Gastrocnemius medialis (tissue), 4 donors: ENCODE measurements at places on chromosomes 6 and 20. TPM values are rescaled to one million over a fixed set of nuclear protein-coding genes. Genes with fewer than 3 reads are reported as not detected.

GRCh38 chr20:15603978-15604805 is 969.1 kb downstream of the KIF16B start:
- no peak for DNase-seq

DNA sequence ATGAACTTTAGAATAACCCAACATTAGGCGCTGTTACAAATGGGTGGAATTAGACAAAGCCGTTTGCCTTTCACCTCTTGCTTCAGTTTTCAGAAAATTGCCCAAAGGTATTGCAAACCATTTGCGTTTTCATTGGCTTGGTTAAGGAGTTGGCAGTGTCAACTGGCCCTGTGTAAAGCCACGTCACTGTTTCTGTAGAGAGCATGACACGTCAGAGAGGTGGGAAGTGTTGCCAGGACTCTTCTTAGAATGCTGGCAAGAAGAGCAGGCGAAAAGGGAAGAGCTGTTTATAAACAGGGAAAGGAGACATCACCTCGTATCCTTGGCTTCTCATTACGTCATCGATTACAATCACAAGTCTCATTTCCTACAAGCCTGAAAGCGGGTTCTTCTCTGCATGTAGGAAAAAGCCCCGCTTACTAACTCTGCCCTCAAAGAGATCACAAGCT is 4.2 kb upstream of the IRF4 start:
- DNase-seq, result no peak

GJA10 gene
- not detected for total RNA-seq

CCN6 gene
- not detected for total RNA-seq

PI16 gene
- 2.1 TPM for total RNA-seq

DNA sequence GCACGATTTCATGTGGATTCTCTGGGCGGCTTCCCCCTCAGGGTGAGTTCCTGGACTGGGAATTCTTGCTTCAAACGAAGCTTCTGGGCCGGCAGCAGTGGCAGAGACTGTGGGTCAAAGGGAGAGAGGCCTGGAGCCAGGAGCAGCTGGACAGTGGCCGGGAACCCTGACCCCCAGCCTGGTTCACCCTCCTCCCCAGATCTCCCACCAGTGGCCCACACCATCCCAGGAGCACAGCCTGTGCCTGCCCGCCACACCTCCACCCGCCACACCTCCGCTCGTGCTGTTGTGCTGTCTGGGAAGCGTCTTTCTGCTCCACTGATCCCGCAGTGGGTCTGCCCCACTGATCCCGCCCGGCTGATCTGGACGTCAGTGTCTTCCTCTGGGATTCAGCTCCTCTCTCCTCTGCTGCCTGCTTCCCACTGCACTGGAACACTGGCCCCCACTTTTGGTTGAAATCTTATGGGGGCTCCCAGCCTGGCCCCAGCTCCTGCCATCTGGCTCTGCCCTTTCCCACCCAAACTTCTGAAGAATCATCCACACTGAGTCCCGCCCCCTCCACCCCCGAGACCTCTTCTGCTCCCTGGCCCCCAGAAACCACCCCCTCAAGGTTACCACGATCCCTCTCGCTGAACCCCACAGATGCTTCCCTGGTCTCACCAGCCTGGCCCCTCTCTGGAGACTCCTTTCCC is 9.8 kb downstream of the ZBP1 start:
- DNase-seq, result no peak

GRCh38 chr20:58911970-58912369 is 59.5 kb downstream of the GNAS start:
- DNase-seq, result no peak

CTSZ gene
- total RNA-seq, result 58.7 TPM

DNA sequence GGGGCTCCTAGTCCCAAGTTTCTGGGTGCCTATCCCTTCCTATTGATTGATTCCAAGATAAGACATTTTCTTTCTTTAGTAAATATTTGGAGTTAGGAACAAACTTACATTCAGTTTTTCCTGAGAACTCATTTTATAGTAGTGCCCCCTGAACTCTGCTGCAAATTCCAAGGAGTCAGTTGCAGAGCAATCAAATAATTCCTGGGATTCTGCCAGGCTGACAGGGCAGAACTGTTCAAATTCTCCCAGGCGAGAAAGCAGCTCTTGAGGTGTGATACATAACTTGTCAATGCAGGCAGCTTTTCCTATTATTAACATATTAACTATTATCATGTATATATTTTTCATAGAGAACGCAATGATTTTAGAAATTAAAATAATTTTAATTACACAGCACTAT is 15.9 kb upstream of the ZBTB24 start:
- DNase-seq, result no peak
